Tongue (tissue), 3 donors: ENCODE measurements at places on chromosomes 13 and 19. TPM values are rescaled to one million over a fixed set of nuclear protein-coding genes. Genes with fewer than 3 reads are reported as not detected.
A peak's percentile ranks its signal among the peaks of the same experiment; 100 is the strongest.

Gene SPACA4
- not detected for total RNA-seq

DNA sequence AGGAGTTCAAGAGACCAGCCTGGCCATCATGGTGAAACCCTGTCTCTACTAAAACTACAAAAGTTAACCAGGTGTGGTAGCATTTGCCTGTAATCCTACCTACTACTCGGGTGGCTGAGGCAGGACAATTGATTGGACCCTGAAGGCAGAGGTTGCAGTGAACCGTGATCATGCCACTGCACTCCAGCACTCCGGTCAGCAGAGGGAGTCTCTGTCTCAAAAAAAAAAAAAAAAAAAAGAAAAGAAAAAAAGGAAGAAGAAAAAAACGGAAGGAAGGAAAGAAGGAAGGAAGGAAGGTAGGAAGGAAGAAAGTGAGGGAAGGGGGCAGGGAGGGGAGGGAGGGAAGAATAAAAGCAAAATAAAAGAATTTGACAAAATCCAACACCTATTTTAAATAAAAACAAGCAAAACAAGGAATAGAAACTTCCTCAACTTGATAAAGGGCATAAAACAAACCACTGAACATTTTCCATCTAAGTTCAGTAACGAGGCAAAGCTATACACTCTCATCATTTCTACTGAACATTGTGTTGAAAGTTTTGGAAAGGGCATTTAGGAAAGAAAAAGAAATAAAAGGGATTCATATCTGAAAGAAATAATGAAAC, 411.6 kb upstream of the SLITRK5 start:
- peak; percentile 3 for DNase-seq

GRCh38 chr19:40208602-40209001, 9.6 kb downstream of the TTC9B start:
- DNase-seq, result no peak

- DNase-seq, result no peak
These were observed 20.1 kb downstream of the DEDD2 start for GRCh38 chr19:42197375-42197817.

DNA sequence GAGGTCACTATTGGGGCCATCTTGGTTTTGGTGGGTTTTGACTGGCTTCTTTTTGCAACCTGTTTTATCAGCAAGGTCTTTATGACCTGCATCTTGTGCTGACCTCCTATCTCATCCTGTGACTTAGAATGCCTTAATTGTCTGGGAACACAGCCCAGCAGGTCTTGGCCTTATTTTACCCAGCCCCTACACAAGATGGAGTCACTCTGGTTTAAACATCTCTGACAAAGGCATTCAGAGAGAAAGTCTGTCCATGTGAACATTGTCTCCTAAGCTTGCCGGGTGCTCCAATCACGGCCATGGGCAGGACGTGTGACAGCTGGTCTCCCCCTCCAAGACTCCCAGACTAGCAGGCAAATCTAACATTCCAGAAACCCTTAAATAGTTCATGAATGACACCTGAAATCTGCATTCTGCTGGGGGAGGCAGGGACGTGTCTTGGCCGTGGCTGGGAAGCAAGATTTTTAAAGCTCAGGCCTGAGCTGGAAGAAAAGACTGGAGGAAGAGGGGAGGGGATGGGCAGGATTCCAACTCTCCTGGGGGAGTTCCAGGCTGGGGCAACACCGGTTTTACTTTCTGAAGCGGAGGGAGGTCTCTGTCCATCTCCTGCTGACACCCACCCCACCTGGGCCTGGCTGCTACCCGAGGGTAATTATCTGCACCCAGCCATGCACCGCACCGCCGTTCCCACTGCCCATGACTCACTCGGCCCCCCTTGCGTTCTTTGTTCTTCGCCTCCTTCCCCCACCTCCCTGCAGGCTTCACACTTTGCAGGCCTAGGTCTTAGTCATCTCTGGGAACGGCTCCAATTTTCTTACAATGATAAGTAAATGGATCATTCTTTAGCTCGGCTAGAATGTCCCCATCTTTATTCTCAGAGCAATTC, 11.6 kb upstream of the OR1M1 start:
- DNase-seq, result peak; percentile 90

Gene SLC10A2
- total RNA-seq, result not detected

Gene CPAMD8
- 6.2 TPM for total RNA-seq
